ENCODE measurements at places on chromosomes 12 and 14.
A peak's percentile ranks its signal among the peaks of the same experiment; 100 is the strongest.

- no peak for DNase-seq
Measured at GRCh38 chr14:105622329-105622955, 96.1 kb downstream of the TMEM121 start.

GRCh38 chr14:58549105-58549757 lies 88.5 kb upstream of the DACT1 start:
- DNase-seq, result no peak

GRCh38 chr12:89880690-89881350 lies 172.2 kb upstream of the ATP2B1 start:
- DNase-seq, result peak; percentile 23

DNA sequence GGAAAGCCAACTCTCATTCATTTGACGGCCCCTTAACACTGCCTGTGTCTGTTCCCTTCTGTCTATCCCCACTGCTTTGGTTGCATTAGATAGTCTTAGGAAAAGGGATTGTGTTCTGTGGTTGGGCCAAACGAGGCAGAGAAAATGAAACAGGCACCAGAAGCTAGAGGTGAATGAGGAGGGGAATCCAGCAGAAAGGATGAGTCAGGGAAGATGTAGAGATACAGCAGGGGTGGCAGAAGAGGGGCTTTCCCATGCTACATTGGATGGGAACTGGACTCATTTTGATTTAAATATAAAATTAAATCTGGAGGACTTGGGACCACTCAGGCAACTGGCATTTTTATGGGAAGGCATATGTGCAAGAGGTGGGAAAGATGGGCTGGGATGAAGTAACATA lies 43.3 kb downstream of the OTOGL start:
- DNase-seq, result no peak

- DNase-seq, result no peak
Measured at GRCh38 chr14:22152903-22153302, 436.1 kb downstream of the DAD1 start.

GRCh38 chr12:124398578-124399227 lies 103.8 kb downstream of the RFLNA start:
- DNase-seq, result no peak

DNA sequence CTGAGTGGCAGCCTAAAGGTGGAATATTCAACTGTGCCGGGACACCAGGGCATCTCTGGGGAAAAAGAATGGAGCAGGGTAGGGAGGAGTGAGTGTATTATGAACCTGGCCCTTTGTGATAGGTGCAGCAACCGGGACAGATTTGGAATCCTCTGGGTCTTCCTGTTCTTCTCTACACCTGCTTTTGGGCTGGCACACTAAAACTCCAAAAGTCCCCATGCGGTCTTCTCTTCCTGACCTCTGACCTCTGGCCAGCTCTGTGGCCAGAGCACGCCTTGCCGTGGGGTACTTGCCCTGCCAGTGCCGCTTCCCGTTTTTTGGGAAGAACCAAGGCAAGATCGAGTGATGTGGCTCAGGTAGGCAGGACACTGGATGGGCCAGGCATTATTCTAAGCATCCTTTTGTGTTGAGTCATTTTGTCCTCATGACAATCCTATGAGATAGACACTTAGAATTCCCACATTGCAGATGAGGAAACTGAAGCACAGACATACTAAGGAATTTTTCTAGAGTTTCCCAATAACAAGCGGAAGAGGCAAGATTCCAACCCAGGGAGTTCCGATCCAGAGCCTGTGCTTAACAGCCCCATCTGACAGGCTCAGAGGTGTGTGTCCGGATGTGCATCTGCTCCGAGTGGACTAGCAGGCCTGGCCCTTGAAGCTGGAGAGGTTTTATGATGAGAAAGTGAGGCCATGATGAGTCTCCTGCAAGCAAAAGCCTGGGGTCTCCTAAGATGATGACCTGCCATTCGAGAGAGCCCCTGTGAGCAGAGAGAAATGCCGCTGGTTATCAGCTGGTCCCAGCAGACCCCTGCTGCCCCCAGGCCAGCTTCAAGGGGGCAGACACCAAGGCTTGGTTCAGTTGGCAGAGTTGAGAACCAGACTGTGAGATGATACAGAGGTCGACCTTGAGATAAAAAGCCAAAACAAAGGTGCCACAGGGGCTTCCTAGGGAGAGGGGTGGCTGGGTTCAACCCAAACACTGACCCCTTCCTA lies 67.9 kb upstream of the ESRRB start:
- no peak for DNase-seq

DNA sequence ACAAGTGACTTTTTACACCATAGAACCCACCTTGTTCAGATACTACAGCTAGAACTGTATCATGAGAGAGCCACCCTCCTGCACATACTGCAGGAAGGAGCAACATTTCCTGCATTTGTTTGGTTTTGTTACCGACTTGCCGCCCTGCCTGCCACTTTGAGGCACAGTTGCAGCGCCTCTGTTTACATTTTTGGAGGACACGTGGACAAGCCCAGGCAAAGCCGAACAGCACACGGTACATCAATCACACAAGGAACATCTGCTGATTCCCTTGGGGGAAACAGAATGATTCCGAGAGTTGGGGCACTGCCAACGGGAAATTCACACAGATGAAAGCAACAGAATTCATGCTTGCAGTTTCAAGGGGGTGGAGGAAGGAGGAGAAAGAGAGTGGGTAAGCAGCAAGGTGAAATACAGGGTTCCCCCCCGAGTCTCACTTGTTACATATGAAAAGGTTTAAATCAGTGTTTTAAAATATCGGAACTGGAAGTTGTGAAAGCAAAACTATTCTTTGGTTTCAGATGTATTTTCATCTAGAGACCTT lies 110.7 kb downstream of the BTG1 start:
- peak; percentile 41 for DNase-seq

DNA sequence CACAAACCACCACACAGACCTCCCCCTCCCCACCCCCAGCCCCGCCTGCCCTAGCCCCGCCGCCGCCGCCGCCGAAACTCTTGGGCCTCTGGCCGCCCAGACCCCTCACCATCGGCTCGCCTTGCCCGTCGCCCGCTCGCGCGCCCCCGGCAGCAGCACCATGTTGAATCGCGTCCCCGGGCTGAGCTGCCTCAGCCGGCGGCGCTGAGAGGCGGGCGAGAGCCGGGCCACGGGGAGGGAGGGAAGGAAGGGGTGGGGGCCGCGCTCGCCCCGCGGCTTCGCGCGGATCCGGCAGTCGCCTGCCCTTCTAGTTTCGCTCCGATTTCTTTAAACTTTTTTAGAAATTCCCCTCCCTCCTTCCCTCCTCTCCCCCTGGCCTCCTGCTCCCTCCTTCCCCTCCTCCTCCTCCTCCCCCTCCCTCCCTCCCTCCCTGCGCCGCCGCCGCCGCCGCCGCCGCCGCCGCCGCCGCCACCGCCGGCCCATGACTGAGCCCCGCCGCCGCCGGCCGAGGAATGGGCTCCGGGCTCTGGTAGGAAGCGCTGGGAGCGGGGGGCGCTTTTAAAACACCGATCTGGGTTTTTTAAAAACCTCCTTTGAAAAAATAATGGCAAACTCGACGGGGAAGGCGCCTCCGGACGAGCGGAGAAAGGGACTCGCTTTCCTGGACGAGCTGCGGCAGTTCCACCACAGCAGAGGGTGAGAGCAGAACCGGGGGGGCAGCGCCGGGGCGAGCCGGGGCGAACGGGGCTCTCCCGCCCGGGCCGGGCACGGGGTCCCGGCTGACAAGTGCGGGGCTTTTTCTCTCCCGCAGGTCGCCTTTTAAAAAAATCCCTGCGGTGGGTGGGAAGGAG lies at the start of gene ARID2:
Gene ARID2, plus strand, starts transcription at position 474 of the 851 bp plus-strand sequence. Its CDS starts 131 bp downstream, at position 605.
- DNase-seq, result peak; percentile 68

DNA sequence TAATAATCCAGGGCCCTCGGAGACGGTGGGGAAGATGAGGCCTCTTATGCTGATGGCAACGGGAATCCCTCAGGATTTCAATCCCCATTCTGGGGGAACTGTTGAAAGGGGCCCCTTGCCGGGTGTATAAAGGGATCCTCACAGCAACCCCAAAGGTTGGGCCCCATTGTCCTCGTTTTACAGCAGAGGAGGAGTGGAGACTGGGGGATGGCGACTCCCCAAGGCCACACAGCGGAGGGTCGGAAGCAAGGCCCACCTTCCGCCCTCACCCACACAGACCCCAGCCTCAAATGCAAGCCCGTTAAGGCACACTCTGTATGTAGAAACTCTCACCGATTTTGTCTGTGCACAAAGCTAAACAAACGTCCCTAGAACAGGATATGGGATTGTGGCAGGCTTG lies 327.9 kb upstream of the DIO3 start:
- no peak for DNase-seq

DNA sequence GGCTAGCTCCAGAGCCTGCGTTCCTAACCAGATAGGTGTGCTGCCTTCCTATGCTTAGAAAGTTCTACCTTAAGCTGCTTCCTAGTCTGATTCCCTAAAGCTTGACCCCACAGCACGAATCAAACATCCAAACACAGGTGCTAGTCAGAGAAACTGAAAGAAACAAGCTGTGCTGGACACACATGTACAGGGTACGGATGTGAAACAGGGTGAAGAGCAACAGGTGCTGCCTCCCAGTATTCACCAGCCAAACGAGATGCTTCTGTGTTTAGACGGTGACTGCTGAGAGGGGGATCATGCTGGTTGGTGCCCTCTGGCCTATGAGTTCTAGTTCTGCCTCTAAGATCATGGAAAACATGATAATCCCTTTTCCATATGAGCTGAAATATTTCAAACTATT lies 105.3 kb downstream of the GRIP1 start:
- no peak for DNase-seq

DNA sequence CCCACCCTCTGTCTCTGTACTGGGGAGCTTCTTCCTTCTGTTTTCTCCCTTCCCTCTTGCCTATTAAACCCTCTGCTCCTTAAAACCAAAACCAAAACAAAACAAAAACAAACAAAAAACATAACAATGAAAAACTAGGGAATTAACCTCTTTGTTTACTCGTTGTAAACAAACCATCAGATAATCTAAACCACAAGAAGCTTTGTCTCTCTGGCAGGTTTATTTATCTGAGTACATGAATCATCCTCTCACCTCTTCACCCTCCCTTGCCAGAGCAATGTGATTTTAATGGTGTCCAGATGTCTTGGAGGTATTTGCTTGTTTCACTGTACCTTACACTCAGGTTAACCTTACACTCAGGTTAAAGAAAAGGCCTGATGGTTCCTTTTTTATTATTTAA lies 66.1 kb downstream of the DYRK2 start:
- DNase-seq, result no peak

DNA sequence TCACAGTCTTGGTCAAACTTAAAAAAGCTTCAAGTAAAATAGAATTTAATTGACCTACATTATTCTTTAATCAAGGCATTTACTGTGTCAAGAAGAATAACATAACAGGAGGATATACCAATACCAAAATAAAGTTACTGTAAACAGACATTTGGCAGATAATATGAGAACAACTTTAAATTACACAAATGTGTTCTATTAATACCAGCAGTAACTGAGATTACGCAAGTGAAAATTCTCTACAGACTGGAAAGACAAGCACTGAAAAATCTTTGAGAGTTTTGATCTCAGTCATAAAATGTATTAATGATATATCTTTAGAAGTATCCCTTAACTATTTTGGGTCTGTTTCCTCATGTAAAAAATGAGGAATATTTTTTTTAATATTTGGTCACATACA lies 169.2 kb upstream of the SOX5 start:
- no peak for DNase-seq

DNA sequence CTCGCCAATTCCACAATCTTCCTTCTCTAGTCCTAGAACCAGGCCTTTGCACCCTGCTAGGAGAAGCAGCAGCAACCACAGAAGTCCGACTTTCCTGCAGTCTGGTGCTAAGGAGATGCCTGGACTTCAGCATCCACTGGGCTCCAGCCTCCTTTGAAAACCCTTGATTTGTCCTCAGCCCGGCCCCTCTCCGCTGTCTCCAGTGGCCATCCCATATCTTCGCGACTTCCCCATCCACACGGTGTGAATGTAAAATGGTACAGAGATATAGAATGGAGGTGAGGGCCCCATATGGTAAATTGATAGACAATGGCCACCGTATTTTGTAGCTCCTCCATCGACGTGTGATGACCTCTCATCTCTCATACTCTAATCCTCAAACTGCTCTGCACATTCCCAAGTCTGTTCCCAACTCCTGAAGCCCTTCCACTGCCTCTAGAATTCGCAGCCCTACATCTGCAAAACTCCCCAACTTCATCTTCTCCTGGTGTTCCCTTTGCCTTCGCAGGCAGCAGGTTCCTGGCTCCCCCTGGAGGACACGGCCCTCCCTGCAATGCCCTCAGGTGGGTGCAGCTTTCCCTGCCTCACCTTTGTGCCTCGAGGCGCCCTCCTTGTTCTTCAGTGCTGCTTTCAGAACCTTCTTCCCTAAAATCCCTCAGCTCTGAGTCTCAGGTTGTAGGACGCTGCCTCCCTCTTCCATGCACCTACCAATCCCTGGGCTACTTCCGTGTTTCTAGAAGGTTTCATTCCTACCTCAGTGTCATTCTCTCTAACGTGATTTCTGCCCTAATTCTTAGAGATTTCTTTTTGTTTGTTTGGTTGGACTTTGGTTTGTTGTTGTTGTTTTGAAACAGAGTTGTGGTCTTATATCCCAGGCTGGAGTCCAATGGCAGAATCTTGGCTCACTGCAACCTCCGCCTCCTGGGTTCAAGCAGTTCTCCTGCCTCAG lies 36.7 kb downstream of the TMBIM6 start:
- DNase-seq, result peak; percentile 86

DNA sequence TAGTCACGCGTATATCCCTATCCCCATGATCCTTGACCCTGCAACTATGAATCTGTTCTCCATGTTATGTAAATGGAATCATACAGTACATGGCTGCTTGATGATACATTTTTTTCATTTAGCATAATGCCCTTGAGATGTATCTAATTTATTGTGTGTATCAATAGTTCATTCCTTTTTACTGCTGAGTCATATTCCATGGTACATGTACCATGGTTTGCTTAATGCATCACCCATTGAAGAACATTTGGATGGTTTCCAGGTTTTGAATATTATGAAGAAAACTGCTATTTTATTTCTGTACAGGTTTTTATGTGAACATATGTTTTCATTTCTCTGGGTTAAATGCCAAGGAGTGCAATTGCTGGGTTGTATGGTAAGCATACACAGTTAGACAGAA lies 4.0 kb upstream of the RNASE10 start:
- no peak for DNase-seq

GRCh38 chr14:60686865-60687264 lies 37.3 kb downstream of the SIX4 start:
- no peak for DNase-seq

GRCh38 chr12:26162905-26163304 lies 32.5 kb upstream of the SSPN start:
- DNase-seq, result no peak
